ENCODE measurements at places on chromosomes 16 and 17.

GRCh38 chr16:88530858-88531203 is 39.4 kb upstream of the ZC3H18 start:
- DNase-seq = no peak

- peak; percentile 41 for DNase-seq
Measured at GRCh38 chr16:47643323-47644000, 182.3 kb downstream of the PHKB start.

GRCh38 chr16:3879887-3880564 is 487 bp downstream of the CREBBP start:
- DNase-seq = peak; percentile 29

GRCh38 chr17:15744074-15744676 is 12.1 kb downstream of the TBC1D26 start:
- no peak for DNase-seq

DNA sequence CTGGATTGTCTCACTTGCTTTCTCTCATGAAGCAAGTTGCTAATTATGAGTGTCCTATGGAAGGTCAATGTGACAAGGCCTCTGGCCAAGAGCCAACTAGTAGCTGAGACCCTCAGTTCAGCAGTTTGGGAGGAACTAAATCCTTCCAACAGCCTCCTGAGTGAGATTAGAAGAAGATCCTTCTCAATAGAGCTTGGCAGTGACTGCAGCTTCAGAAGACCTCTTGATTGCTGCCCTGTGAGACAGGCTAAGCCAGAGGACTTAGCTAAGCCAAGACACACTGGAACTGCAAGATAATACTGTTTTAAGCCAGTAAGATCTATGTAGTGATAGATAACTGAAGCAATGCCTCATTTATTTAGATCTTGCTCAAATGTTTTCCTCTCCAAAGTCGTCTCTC is 34.3 kb downstream of the PCTP start:
- no peak for DNase-seq

- DNase-seq = no peak
Measured at GRCh38 chr16:73891129-73891542, 405.5 kb upstream of the PSMD7 start.

DNA sequence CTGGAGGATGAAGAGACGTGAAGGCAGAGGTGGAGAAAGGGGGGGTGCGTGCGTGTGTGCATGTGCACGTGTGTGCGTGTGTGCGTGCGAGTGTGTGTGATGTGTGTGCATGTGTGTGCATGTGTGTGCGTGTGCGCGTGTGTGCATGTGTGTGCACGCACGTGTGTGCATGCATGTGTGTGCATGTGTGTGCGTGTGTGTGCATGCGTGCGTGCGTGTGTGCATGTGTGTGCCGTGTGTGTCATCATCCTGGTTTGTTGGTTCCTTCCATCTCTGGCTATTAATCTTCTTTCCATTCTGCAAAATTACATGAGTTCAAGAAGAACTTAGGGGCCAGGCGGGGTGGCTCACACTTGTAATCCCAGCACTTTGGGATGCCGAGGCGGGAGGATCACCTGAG is 17.0 kb upstream of the RPL38 start:
- DNase-seq = no peak

DNA sequence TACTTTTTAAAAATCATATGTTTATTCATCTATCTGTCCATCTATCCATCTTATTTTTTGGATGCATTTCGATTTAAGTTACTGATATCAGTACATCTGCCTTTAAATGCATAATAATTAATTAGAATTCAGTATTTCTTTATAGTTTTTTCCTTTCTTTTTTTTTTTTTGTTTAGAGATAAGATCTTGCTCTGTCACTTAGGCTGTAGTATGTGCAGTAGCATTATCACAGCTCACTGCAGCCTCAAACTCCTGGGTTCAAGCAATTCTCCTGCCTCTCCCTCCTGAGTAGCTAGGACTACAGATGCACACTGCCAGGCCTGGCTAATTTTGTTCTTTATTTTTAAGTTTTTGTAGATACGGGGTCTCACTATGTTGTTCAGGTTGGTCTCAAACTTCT is 133.4 kb downstream of the SSH2 start:
- no peak for DNase-seq

GRCh38 chr17:67982034-67982640 is 14.1 kb downstream of the C17orf58 start:
- DNase-seq = no peak

DNA sequence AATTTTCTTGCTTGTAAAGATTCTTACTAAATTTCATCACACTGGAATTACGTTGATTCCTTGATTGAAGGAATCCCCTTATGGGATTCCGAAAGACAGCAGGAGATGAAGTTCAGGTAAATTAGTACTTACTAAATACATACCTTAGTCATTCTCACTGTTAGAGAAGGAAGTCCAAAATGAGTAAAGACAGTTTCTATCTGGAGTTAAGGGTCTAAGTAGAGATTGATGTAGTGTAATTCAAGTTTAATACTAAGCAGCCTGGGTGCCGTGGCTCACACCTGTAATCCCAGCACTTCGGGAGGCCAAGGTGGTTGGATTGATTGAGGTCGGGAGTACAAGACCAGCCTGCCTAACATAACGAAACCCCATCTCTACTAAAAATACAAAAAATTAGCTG is 9.6 kb downstream of the DDX42 start:
- no peak for DNase-seq

DNA sequence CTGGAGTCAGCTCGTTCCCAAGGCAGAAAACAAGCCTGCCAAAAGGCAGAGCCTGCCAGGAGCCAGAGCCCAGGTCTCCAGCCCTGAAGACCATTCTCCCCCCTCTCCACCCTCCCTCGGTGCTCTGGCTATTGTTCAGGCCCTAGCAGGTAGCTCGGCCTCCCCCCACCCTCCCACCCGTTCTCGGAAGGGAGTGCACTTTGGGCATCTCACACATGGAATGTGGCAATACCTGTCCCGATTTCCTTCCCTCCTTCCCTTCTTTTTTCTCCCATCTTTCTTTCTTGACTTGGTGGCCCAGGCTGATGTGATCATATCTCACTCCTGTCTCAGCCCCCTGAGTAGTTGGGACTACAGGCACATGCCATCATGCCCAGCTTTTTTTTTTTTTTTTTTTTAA is 12.4 kb downstream of the CNGB1 start:
- DNase-seq = no peak

DNA sequence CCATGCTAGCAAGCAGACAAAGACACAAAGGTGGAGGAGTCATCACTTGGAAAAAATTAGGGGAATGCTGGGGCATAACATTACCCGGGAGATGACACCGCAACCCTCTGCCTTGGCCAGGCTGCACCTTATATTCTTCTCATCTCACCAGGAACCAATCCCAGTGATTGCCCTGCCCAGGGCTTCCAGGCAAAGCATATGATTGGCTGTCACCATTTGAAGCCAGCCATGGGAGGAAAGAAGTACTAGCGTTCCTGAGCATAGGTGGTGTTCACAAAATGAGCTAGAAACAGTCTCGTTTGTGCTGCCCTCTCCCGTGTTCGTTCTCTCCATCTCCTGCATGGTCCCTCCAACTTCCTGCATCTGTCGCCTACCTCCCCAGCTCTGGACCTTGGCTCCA is 29.6 kb downstream of the TEKT5 start:
- no peak for DNase-seq

DNA sequence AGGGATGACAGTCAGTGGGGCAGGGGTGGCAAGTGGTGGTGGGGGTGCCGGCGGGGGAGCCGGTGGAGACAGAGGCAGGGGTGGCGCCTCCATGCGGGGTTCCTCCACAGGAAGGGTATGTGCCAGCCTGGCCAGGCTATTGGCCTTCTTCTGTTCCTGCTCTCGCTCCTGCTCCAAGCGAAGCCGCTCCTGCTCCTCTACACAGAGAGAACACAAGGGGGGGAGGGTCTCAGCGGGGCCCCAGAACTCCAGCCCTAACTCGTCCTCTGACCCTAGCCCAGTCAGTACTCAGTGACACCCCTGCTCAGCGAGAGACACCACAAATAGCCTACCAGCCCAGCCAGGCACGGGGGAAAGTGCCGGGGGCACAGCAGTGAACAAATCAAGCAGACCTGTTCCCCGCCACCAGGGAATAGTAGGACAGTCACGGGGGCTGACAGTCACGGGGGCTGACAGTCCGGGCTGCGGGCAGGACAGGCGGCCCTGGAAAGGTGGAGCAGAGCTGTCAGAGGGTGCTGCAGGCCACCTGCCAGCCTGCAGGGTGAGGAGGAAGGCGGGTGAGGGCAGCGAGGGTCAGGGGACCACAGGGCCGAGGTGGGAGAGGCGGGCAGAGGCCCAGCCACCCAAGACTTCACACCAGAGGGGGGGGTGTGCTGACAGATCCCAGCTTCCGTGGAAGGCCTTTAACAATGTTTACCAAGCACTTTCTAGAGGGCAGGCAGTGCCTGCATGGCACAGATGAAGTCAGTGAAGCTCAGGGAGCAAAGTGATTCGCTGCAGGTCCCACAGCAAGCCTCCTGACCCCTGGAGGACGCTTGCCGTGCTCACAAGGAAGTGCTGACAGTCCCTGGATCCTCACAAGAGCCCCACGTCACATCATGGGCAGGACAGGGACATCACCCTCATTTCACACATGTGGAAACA is 5.3 kb downstream of the MNT start:
- DNase-seq = peak; percentile 88

DNA sequence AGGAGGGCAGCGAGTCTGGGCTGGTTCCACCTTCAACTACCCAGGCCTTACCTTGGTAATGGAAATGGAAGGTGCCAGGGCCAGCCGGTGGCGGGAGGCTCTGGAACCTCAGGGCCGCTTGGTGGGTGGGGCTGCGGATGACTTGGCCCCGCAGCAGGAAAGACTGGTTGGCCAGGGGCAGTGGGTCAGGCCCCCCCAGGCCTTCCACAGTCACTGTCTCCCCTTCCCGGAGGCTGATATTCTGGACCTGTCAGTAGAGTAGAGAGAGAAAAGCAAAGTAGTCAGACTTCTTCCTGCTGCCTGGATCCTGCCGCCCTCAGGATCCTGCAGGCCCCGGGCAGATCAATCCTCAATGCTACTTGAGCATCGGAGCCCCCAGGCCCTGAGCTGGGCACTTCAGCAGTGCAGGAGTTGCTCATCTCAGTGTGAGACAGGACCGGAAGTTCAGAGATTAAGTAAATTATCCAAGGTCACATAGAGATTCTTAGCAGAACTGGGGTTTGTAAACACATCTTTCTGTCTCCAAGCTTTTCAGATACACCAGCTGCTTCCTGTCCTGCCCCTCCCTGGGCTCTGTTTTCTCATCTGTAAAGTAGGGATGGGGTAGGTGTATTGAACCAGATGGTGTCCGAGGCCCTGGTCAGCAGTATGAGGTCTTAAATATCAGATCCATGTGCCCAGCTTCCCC is 18.5 kb upstream of the PHF12 start:
- DNase-seq = no peak

GRCh38 chr16:30376461-30376902 is 1.9 kb downstream of the MYL11 start:
- no peak for DNase-seq

DNA sequence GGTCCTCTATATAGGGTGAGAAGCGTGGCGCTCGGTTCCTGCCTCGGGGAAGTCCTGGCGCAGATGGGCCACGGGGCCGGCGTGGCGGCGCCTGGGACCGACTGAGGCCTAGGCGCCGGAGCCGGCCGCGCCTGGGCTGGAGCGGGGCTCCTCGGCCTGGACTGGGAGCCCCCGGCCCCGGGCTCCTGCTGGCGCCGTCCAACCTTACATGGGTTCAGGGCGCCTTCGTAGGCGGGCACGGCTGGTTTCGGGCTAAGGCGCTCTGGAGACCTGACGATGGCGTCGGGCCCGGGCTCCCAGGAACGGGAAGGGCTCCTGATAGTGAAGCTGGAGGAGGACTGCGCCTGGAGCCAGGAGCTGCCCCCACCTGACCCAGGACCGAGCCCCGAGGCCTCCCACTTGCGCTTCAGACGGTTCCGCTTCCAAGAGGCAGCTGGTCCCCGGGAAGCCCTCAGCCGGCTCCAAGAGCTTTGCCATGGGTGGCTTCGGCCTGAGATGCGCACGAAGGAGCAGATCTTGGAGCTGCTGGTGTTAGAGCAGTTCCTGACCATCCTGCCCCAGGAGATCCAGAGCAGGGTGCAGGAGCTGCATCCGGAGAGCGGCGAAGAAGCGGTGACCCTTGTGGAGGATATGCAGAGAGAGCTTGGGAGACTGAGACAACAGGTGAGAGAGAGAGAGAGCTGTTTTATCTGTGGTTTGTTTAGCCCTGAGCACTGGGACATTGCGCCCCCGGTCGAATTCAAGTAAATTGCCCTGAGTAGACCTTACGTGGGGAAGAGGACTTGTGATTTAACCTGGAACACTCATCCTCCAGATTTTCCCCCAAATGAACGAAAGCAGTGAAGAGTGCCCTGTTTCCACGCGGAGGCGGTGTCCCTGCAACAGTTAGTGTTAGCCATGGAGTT is 504 bp downstream of the ZNF263 start:
- DNase-seq = peak; percentile 57

- DNase-seq = no peak
Measured at GRCh38 chr16:88907768-88908167, 41.3 kb upstream of the PABPN1L start.
